OCI-LY7 (cell line): ENCODE measurements at places on chromosomes 2 and 18.

- DNase-seq = no peak
Measured at GRCh38 chr2:158197940-158198339, 96.3 kb downstream of the UPP2 start.

DNA sequence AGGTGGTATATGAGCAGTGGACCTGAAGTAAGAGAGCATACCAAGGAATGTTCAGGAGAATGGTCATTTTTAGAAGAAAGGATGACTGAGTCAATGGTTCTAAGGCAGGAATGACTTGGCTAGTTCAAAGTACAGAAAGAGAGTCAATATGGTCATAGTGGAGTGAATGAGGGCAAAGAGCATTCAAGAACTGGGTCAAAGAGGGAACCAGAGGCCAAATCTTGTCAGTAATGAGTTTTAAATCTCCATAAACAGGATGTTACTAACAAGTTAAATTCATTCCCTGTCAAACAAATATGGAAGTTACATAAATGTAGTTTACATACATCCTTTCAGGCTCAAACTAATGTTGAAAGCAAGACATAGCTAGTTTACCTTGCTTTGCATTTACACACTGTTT is 16.1 kb downstream of the CALCRL start:
- DNase-seq = no peak

GRCh38 chr2:159550231-159550630 is 66.1 kb downstream of the BAZ2B start:
- no peak for DNase-seq

DNA sequence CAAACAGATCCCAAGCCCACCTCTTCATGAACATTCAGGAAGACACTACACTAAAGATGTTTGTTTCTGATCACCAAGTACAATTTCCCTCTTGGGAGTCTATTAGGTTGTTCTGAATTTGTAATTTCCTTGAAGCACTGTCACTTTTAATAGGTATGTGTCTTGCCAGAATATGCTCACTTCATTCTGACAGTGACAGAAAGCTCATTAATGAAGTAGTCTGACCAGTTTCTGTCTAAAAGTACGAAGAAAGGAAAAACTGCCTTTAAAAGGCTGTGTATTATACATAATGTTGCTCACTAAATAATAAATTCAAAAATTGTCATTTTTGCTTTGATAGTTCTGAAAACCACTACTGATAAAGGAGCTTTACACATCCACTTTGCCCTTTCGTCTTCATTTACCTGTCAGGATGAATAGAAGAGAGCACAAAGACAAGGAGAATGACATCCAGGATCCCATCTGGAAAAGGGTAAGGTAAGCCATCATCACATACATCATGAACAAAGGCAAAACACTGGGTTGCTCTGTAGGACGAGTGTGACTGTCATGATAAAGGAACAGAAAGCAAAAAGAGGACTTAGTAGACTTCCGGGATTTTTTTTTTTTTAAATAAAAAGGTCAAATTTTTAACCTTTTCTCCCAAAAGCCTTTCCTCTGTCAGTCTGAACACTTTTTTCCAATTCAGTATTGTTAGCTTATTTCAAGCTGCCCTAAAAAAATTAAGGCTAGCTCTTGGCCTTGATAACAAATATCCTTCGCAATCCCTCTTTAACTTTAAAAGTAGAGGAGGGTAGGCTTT is 103.4 kb downstream of the METTL8 start:
- DNase-seq = peak; percentile 61

GRCh38 chr2:68057658-68058396 is 5.0 kb downstream of the C1D start:
- DNase-seq = peak; percentile 30

GRCh38 chr18:49024804-49025421 is 74.1 kb upstream of the SMAD7 start:
- peak; percentile 41 for DNase-seq

DNA sequence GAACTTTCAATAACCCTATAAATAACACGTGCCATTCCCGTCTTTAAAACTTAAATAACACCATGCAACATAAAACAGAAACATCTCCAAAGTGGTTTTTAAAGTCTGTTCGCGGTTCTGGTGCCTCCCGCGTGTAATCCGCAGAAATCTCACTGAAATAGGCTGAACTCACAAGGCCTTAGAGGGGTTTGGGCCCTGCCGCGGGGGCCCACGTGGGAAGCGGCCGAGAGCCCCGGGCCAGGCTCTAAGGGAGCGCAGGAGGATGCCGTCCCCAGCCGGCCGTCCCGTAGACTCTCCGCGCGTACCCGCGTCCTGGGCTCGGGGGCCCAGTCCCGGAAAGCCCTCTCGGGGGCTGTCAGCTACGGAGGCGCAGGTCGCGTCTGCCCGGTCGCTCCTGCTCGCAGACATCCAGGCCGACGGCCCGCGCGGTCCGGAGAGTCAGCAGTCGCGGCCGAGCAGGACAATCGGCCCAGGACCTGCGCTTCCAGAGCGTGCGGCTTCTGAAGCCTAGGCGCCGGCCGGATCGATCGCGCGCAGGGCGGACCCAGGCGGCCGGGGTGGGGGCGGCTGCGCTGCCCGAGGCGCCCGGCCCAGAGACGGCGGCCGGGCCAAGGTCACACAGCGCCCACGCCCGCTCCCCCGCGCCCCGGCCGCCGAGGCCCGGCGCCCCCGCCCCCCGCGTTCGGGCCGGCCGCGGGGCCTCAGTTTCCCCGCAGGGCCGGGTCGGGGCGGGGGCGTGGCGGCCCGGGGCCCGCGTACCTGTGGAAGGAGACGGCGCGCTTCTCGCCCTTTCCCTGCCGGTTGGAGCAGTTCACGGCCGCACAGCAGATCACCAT is 558 bp downstream of the THAP4 start:
- DNase-seq = peak; percentile 65

- no peak for DNase-seq
Measured at GRCh38 chr2:212903413-212903812, 248.0 kb downstream of the IKZF2 start.

DNA sequence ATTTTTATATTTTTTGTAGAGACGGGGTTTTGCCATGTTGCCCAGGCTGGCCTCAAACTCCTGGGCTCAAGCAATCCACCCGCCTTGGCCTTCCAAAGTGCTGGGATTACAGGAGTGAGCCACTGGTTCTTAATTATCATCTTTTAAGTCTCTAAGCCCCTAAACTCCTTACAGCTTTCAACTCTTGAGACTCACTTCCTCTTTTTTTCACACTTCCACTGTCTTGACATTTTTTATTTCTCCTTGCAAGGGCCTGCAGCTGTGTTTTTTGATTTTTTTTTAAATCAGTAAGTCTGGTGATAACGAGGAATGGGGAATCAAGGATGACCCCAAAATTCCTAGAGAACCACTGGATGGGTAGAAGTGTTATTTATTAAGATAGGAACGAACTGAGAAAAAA is 8.6 kb upstream of the ABCB11 start:
- no peak for DNase-seq

DNA sequence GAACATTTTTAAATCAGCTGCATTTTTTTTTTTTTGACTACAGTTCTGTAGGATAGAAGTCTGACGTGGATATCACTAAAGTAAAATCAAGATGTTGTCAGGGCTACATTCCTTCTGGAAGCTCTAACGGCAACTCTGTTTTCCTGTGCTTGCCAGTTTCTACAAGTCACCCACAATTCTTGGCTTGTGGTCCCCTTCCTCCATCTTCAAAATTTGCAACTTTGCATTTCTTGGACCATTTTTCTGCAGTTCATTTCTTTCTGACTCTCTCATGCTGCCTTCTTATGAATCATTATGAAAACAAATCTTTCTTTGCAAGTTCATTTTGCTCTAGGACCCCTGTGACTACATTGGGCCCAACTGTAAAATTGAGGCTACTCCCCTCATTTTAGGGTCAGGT is 367.9 kb downstream of the DSC3 start:
- DNase-seq = no peak

DNA sequence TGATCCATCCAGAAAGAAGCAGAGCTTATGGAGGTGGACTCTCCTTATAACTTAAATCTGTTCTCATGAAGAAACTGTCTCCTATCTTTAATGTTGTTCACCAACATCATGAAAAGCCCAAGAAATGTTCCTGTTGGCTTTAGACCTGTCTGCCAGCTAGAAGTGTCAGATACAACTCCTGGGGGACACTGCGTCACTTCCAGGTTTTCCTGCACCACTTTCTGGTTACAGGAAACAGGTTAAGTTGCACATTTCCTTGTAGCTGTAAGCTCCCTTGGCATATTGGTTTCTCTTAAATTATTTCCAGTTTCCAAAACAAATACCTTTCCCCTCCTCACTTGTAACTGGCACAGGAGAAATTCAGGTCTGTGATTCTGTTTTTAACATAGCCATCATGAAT is 2.9 kb downstream of the CEP68 start:
- no peak for DNase-seq

DNA sequence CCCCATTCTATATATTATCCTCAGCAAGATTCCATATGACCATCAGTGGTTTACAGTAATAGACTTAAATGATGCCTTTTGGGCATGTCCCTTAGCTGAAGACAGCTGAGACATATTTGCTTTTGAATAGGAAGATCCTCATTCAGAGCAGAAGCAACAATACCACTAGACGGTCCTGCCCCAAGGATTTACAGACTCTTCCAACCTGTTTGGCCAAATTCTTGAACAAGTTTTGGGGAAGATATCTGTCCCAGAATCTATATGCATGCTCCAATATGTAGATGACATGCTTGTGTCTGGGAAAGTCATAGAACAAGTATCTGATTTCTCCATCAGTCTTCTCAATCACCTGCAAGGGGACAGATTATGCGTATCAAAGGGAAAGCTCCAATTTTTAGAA is 137.1 kb upstream of the RMP24 start:
- no peak for DNase-seq

GRCh38 chr18:70994116-70994515 is 705.3 kb downstream of the SOCS6 start:
- no peak for DNase-seq

DNA sequence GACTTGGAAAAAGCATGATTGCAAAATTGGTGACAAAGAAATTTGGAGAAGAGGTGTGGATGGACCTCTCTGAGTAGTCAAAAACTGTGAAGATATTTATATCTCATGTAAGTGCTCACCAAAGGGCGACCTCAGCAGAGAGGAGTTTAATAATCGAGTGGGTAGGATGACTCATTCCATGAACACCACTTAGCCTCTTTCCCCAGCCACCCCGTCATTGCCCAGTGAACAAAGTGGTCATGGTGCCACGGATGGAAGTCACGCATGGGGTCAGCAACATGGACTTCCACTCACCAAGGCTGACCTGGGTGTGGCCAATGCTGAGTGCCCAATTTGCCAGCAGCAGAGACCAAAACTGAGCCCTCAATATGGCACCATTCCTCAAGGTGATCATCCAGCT is 997.4 kb upstream of the GYPC start:
- no peak for DNase-seq

- no peak for DNase-seq
Measured at GRCh38 chr2:197713271-197713670, 8.1 kb downstream of the MARS2 start.
